T-helper 9 cell (primary cell): ENCODE measurements at places on chromosomes 12 and 14.

DNA sequence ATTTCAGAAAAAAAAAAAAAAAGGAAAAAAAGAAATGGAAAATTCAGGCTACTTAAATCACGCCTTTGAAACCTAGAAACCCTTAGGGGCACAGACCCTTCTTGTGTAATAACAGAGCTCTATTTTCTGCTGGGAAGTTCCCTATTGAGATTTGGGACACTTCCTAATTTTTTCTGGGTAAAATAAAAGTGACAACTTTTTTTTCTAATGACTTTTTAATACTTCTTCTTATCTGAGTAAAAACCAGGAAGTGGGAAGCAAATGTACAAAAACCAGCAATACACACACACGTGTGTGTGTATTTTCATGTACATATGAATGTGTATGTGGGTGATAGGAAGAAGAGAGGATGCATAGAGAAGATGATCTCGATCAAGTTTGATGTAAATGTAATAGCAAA lies 35.8 kb downstream of the ETV6 start:
- DNase-seq, result no peak

DNA sequence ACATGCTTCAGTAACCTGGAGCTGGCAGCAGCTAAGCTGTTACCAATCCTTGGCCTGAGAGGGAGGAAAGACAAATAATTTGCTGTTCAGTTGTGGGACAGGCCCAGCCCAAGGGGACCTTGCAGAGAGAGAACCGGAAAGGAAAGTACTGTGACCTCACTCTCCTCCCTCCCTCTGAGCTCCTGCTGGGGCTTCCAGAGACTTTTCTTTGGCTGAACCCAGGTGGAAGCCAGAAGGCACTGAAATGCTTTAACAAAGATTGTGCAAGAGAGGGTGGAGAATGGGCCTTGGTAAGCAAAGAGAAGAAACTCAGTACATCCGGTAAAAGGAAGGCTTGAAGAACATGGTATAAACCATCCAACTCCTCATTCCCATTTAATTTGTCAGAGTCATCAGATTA lies 457.1 kb downstream of the GLT1D1 start:
- DNase-seq, result no peak

GRCh38 chr14:76138758-76139723 lies 12.7 kb upstream of the GPATCH2L start:
- DNase-seq, result no peak

- no peak for DNase-seq
Measured at GRCh38 chr12:75097003-75097402, 112.6 kb downstream of the KCNC2 start.

DNA sequence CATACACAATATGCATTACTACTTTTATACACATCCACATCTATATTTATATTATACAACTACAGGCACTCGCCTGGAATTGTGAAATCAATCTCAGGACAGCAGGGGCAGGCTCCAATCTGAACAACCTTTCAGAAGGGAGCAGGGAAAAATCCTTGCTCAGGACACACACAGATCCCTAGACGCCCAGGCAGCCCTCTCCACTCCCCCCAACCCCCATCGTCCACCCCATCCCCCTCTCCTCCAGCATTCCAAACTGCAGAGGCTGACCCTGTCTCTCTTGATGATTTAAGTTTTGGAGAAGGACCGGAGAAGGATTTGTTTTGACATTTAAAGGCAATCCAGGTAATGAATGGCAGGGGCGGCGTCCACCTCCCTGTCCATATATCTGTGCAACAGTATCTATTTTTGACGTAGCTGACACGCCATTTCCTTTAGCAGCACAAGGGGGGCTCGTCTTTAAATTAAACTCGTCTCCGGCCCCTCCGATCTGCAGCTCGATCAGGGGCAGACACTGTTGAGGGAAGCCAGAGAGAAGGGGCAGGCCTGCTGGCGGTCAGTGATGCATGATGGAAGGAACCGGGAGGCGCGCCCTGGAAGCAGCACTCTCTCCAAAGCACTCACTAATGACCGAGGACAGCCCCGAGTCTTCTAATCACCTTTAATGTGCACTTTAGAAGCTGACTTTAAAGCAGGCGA lies 95.0 kb upstream of the TBX5 start:
- DNase-seq, result no peak
